NCI-H345 (cell line): ENCODE measurements at places on chromosomes 12 and 14.
A peak's percentile ranks its signal among the peaks of the same experiment; 100 is the strongest.

- DNase-seq = no peak
Observed at GRCh38 chr12:91889910-91890309, 255.7 kb downstream of the BTG1 start.

GRCh38 chr14:87632796-87633195 lies 360.2 kb downstream of the GALC start:
- no peak for DNase-seq

GRCh38 chr12:54419088-54419887 lies at the start of gene ITGA5:
Gene ITGA5, minus strand, starts transcription at chr12:54419266. Its CDS starts 68 bp downstream, at chr12:54419198.
- no peak for DNase-seq

GRCh38 chr12:56448860-56449621 lies at the start of gene TIMELESS:
Gene TIMELESS, minus strand, starts transcription at chr12:56449426. Its CDS starts 15,256 bp downstream, at chr12:56434170.
- DNase-seq = peak; percentile 92

DNA sequence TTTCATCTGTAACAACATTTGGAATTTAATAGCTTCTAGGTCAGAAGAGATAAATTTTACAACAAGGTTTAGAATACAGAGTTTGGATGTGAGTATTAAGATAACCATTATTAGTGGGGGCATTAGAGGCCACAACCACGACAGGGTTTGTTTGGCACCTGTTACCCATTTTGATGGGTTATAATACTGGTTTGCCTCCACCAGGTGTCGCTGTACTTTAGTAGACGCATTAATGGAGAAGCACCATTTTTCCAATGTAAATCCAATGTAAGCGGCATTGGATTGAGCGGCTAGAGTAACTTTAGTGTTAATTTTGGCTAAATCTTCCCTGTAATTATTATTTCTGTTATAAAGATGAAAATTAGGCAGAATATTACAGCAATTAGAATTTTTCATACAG lies 136.2 kb downstream of the SLCO1B3 start:
- DNase-seq = no peak

- no peak for DNase-seq
Observed at GRCh38 chr14:94052662-94053061, 26.5 kb downstream of the OTUB2 start.

DNA sequence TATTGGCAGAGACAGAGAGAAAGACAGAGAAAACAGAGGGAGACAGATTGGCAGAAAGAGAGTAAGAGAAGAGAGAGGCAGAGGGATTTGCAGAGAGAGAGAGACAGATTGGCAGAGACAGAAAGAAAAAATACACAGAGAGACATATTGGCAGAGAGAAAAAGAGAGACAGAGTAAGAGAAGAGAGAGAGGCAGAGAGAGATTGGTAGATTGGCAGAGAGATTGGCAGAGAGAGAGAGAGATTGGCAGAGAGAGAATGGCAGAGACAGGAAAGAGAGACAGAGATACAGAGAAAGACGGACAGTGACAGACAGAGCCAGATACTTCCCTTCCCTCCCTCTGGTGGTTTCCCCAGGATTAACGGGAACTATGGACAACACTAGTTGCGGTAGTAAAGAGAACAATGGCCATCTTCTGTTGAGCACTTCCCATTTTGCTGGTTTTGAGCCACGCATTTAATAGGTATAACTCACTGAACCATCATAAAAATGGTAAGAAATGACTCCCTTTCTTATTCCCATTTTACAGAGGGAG lies 2.6 kb upstream of the NOS1 start:
- no peak for DNase-seq

- no peak for DNase-seq
Observed at GRCh38 chr12:6425590-6426531, 18.9 kb upstream of the CD27 start.

DNA sequence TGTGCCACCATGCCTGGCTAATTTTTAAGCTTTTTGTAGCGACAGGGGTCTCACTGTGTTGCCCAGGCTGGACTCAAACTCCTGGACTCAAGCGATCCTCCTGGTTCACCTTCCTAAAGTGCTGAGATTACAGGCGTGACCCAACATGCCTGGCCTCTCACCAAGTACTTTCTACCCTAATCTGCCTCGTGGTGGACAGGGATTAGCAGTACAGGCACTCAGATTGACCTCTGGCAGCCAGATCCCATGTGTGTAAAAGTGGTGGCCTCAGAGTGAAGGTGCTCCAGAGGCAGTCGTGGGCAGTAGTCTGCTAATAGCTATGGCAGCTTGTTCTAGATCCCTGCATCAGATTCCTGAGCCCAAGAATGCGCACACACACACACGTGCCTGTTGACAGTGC lies 30.9 kb downstream of the MTHFD1 start:
- no peak for DNase-seq

DNA sequence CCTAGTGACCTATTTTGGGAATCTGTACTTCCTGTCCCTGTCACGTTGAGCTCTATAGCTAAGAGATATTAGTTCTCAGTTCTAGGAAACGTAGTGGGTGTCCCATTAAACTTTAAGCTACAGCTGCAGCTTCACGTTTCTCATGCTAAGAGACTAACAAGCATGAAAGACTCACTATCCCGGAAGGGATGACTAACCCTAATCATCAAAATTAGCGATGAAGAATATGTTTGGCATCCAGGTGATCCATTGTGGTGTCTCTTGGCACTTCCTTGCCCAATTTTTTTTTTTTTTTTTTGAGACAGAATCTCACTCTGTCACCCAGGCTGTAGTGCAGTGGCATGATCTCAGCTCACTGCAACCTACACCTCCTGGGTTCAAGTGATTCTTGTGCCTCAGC lies 11.0 kb upstream of the LALBA start:
- DNase-seq = no peak

DNA sequence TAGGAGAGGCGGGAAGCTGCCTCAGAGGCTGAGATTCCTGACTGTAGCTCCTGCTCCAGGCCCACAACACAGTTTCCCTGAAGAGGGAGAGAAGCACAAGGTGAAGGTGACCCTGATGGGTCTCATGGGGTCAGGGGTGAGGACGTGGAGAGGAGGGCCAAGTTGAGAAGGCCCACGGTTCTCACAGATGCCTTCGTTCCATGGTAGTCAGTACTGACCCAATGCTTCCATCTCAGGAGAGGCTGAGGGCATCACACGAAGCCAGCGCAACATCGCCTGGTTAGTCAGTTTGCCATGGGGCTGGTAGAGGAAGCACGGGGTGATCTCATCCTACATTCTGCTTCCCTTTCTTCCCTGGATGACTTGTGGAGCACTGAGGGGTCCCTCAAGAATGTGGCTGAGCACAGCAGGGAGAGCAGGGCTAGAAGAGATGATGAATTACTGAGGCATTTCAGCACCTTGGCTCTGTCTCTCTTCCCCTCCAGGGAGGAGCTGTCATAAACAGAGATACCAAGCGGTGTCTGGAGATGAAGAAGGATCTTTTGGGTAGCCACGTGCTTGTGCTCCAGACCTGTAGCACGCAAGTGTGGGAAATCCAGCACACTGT lies 51.9 kb downstream of the GALNT8 start:
- DNase-seq = no peak

GRCh38 chr12:27907766-27908165 lies 64.8 kb downstream of the PTHLH start:
- DNase-seq = no peak

- DNase-seq = no peak
Observed at GRCh38 chr12:105713606-105714305, 383.3 kb downstream of the C12orf75 start.

- peak; percentile 56 for DNase-seq
Observed at GRCh38 chr14:99604766-99605298, 825 bp upstream of the CCDC85C start.

GRCh38 chr12:2335916-2336315 lies 283.1 kb downstream of the CACNA1C start:
- DNase-seq = no peak

DNA sequence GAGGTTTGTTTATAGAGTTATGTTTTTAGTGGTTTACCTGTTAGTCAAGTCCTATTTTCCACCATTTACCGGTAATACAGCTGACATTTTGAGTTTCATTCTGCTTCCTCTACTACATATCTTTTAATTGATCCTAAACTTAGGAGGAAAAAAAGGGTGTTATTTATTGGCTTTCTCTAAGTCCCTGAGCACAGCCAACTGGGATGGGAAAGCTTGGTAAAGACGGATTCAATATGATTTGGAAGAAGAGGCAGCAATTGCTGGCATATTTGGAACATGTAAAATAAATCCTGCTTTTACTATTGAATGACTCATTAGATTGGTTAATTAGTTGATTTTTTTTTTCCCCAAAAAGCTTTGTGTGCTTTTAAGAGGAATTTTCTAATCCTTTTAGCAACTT lies 475.7 kb downstream of the PRKD1 start:
- DNase-seq = no peak
